ENCODE measurements at places on chromosomes 4 and X.

DNA sequence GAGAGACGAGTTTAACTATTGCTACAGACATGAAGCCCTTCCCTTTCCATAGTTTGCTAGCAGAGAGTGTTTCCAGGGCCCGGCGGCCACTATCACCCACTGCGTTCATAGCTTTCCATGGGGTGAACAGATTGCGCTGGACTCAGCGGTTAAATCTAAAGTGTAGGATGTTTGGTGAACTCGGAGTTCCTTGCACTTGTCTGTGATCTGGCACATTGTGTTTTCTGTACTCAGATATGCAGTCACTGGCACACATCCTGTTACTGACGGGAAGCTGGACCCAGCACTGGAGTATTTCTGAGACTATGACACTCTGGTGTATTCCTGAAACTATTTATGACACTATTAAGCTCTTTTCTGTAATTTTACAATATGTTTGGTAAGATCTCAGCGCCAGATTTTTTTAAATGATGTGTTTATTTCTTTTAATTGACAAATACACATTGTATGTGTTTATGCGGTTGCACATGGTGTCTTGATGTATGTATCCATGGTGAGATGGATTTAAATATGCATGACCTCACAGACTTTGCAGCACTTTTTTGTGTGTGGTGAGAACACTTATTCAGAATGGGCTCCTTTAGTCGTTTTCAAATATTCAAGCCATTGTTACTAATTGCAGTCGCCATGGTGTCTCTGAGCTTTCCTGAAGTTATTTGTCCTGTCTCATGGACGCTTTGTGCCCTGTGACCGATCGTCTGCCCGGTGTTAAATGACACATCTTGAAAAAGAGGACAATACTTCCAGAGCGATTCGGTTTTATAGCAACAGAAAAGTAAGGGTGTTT lies 14.1 kb downstream of the CD99 start:
- DNase-seq: no peak

DNA sequence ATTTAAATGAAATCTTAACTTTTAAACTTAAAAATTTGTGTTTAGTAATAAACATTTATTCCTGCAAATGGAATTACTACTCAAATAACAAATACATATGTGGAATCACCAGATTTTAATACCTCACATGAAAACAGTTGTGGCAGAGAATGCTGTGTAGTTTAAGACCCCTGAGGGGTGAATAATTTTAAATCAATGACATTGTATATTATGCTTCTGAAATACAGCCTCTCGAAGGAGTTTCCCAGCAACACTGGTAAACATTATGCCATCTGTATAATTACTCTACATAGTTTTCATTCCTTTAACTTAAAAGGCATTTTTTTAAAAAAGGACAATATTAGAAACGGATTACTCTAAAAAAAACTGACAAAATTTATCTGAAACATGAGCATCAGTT lies 2313.3 kb downstream of the ARAP2 start:
- DNase-seq: no peak

DNA sequence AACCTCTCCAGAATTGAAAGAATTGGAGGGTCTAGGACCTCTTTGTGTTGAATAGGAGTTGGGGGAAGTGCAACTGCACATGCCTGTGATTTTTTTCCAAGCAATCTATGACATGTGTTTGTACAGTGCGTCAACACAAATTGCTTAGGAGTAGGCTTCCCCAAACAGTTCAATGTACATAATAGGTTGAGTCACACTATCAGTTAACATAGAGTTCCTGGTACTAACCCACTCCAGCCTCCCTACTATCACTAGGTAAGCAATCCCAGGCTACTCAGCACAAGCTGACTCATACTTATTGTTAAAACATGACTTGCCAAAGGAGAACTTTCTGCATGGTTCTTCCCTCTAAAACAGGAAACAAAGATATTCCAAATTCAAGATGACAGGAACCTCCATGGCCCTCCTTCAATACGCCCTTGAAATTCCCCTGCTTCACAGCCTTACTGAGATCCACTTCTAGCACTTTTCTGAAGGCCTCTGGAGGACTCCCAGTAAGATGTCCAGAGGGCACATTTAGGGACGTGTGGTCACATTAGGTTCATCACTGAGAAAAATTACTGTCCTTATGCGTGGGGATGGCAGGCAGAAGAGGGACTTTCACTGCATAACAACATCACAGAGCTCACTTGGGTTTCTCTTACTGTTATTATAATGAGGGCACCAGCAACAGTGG lies 8.4 kb upstream of the VSIG1 start:
- no peak for DNase-seq

GRCh38 chrX:115237056-115237455 lies 3.2 kb upstream of the LRCH2 start:
- DNase-seq: no peak

DNA sequence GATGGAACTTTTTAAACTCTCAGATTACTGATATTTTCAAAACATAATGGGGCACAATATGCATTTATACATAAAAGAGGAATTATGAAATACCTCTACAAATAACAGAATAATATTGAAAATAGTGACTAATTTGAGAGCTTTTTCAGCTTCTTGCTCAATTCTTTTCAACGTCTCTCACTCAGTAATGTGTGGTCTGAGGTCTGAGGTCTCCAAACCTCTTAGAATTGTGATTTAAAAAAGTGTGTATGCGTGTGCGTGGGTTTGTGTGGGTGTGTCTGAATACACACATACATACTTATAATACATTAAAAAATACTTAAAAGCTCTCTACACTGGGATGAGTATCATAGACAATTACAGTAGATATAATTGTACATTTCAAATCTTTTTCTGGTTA lies 7.9 kb downstream of the NDNF start:
- DNase-seq: no peak

DNA sequence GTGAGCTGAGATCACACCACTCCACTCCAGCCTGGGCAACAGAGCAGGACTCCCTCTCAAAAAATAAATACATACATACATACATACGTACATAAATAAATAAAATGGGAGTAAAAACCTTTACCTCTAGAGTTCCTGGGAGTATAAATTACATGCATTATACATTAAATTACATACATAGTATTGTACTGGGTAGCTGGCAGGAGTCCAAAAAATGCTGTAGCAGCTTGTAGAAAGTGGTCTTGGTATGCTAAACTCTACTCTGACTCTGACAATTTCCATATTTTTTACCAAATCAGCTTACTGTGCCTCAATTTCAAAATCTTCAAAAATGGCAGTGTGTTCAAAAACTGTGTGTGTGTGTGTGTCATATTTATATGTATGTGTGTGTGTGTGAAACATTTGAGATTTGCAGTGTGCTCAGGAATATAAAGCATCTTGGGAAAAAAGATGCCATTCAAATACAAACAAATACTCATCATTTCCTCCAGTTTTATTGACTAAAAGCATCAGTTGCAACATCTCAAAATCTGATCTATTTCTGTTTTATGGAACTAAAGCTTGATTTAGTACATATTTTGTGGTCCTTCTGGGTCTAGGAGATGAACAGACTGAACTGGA lies 171.7 kb downstream of the SHROOM3 start:
- no peak for DNase-seq

DNA sequence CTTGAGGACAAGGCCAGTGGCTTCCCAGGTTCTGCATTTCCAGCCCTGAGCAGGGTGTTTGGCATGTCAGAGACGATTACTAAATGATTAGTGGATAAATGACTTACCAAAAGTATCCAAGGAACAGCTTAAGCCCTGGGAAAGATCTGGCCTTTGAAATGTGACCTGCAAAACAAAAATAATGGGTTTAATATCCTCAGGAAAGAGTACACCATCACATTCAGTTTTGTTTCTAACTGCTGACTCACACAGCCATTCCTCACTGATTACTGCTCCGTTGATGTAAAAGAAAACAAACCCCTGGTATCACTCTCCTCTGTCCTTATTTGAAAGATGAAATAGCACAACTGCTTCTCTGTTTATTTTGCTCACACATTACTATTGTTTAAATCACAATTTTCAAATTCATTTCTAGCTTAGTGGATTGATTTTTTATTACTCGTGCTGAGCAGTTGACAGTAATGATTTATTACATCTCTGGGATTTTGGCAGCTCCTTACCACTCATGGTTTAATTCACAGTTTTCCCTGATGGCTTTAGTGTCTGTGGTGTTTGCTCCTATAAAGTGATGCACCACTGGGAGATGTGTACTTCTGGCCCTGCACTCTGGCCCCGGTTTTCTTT lies 117.0 kb downstream of the CBLL2 start:
- DNase-seq: no peak

- DNase-seq: no peak
Measured at GRCh38 chr4:13298655-13299054, 185.5 kb downstream of the RAB28 start.

DNA sequence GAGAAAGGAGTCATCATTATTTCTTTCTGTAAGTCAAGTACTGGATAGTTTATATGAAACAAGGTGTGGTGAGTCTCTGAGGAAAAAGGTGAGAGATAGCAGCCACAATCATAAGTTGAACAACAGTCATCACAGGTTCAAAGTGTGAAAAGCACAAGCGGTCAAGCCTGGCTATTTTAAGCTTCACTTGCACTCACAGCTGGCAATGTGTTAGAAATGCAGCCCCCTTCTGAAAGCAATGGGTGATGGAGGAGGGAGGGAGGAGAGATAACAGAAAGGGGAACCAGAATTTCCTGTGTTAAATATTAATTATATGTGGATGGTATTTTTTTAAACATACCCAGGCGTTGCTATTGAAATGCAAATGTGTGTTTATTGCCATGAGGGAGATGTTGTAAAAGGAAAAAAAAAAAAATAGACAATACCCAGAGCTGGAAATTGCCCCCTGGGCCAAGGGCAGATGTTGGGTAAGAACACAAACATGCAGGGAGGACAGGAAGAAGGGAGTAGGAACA lies 26.9 kb upstream of the BMP3 start:
- DNase-seq: no peak

- no peak for DNase-seq
Measured at GRCh38 chr4:114177628-114178027, 198.2 kb upstream of the ARSJ start.

DNA sequence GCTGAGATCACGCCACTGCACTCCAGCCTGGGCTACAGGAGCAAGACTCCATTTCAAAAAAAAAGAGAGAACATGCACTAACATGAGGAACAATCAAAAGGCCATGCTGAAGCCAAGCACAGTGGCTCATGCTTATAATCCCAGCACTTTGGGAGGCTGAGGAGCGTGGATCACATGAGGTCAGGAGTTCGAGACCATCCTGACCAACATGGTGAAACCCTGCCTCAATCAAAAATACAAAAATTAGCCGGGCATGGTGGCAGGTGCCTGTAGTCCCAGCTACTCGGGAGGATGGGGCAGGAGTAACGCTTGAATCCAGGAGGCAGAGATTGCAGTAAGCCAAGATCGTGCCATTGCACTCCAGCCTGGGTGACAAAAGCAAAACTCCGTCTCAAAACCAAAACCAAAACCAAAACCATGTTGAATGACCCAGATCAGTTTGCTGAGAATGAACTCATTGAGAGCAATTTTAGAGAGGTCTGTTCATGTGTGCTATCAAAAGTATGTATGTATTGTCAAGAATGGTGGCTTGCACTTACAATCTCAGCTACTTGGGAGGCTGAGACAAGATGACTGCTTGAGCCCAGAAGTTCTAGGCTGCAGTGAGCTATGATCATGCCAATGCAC lies 44.8 kb downstream of the PDS5A start:
- no peak for DNase-seq

GRCh38 chrX:107562482-107562881 lies 65.8 kb upstream of the PRPS1 start:
- DNase-seq: no peak

DNA sequence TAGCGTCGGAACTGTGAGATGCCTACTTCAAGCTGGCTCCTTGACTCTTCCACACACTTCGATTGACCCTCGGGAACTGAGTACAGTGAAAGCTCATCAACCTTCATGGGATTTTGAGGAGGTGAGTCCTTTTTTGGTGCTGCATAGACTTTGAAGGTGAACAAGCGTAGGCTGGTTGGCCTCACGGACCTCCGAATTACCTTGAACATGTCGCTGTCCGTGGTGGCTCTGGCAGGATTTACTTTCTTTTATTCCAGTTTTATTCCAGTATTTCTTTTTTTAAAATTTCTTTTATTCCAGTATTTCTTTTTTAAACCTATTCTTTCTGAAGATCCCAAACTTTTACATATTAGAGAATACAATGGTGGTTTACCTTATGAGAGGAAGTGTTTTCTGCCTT lies 45.2 kb downstream of the YTHDC1 start:
- DNase-seq: no peak

- DNase-seq: no peak
Measured at GRCh38 chr4:43241104-43241503, 348.6 kb downstream of the GRXCR1 start.

- DNase-seq: no peak
Measured at GRCh38 chr4:150582873-150583286, 929 bp downstream of the MAB21L2 start.

DNA sequence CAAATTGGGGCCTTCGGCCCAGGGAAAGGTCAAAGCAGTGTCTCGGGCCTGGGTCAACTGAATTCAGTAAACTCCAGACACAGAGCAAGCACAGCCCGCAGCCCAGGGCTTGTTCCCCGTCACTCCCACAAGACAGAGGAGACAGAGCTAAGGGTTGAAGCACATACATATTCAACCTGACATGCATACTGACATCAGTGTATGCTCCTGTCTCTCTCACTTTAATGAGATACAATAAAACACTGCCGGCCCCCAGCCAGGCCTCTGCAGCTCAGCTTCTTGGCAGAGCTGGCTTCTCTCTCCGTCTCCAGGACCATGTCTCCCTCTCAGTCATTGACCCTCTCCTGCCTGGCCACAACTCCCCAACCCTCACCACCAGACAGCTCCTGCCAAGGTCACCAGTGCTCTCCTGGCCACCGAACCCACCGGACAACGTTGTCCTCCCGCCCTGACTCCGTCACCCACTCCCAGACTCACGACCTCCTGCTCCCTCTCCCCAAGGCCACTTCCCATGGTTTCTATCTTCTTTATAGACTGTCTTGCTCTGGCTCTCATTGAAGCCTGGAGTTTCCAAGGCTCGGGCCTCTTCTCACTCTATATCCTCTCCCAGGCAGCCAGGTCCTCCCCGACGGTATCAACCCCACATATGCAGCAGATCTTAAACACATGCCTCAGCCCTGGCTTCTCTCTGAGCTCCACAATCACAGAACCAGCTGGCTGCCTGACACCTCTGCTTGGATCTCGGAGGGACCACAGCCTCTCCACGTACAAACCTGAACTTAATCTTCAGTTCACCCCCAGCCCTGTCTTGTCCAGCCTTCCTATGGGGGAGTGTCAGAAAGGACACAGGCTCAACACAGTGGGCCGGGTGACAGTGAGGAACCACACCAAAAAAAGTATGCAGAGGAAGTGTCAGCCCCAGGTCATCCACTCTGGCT lies 67.7 kb upstream of the C4orf50 start:
- no peak for DNase-seq

All from stimulated activated CD4-positive, alpha-beta T cell treated with anti-CD3 and anti-CD28 coated beads, TNF-alpha, amount 100 ng/mL, for 24 hours (primary cell).